Fibroblast of skin of abdomen (primary cell): ENCODE measurements at places on chromosomes 12 and 14.

DNA sequence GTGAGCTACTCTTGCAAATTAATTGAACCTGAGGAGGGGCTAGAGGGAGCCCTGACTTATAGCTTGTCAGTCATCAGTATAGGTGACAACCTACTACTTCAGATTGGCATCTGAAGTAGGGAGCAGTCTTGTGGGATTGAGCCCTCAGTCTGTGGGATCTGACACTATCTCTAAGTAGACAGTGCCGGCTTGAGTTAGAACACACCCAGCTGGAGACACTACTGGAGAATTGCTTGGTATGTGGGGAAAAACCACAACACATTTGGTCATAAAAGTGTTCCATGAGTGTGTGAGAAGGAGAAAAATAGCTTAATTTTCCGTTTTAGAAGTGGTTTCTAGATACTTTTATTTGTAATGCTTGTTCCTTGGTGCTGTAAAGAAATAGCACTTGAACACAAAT, 30.5 kb upstream of the DDHD1 start:
- peak; percentile 56 for DNase-seq

DNA sequence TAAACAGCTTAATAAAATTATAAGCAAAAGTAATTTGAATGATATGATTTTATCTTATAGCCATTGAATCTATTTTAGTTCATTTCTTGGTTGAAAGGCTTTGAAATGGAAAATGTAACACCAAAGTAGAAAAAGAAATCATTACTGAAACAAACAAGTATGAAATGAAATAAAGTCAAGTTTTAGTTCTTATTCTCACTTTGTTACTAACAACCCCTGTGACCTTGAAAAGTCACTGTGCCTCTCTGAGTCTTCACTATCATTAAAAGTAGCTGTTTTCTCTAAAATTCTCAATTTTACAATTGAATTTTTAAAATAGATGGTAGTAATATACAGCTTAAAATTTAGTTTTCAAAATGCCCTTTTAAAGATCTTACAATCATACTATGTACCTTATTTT, 32.4 kb upstream of the SLC17A8 start:
- DNase-seq = no peak

DNA sequence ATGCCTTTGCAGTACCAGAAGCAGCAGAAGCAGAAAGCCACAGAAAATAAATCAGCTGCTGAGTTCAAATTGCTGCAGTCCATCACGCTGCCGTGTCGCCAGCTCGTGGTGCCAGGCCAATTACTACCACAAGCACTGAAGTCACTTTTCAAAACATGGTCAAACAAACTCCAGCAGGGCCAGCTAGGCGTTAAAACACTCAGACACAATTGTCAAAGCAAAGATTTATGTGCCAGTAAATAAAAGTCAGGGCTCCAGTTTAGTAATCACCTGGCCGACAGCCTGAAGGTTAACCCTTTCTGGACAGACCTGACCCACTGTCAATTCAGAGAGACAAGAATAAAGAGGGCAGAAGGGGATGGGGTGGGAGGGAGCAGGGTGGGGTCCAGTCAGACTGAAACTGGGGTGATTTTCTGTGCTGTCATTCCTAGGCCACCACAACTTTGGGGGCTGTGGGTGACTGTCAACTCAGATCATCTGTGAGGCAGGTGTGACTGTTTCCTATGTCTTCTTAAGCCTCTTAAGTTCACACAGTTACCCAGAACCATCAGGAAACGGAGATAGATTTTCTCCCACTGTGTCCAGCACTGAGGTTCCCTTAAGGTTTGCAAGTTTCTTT, 109.8 kb upstream of the FUT8 start:
- DNase-seq = peak; percentile 22

- DNase-seq = peak; percentile 13
These were observed 2.4 kb upstream of the WIF1 start for GRCh38 chr12:65123435-65124063.

DNA sequence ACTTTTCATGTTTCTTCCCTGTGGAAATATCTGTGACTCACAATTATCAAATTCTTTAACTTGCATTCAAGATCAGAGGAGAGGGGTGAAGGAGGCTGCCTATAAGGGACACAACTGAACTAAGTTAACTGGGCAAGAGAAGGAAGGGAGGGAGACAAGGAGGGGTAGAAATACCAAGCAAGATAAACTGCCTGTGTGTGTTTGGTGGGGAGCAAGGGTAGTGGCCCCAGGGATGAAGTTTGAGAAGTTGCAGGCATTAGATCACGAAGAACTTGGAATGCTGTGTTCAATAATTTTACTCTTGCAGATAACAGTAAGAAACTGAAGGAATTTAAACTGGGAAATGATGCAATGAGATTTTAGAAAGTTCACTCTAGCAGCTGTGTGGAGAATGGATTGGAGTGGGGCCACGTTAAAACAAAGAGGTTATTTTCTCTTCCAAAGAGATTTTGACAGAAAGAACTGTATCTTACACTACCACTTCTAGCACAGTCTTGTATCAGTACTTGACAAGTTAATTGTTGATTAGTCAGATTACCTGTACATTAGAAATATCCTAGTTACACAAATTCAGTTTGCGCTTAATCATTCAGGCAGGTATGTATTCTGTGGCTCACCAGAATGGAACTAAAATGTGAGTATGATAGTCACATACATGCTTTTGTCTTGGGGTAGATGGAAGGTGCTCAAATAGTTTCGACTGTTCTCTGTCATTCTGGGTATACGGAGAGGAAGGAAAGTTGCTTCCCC, 7.4 kb downstream of the PKP2 start:
- DNase-seq = peak; percentile 35

DNA sequence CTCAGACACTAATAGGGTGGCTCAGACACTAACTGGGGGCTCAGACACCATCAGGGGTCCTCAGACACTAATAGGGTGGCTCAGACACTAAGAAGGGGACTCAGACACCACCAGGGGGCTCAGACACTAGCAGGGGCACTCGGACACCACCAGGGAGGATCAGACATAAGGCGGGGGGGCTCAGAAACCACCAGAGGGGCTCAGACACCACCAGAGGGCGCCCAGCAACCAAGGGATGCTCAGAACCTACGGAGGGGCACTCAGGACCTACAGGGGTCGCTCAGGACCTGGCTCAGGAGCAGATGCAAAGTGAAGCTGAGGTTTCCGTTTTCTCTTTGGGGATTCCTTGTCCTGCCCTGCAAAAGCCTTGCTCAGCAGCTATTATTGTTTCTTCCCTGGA, 448.5 kb downstream of the TMEM121 start:
- no peak for DNase-seq

- DNase-seq = no peak
These were observed 117.2 kb upstream of the DNM1L start for GRCh38 chr12:32561931-32562341.

- DNase-seq = peak; percentile 48
These were observed 3.2 kb downstream of the MLXIP start for GRCh38 chr12:122081697-122082221.

- DNase-seq = no peak
These were observed 71.5 kb downstream of the SSPN start for GRCh38 chr12:26266881-26267280.

DNA sequence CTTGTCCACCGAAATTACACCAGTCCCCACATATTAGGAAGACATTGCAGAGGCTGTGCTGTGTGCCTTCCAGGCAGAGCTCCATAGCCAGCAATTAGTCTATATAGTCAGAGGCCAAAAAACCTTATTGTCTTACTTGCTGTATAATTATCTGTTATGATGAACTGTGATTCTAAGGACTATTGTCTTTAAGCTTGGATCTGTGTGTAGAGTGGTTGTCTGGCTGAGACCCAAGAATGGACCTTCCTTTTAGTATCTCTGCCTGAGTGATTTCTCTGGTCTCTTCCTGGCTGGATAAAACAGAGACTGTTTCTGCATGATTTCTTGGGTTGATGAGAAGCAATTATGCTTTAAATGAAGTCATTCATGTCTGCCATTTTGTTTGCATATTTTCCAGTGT, 465.3 kb downstream of the PRKD1 start:
- DNase-seq = no peak

DNA sequence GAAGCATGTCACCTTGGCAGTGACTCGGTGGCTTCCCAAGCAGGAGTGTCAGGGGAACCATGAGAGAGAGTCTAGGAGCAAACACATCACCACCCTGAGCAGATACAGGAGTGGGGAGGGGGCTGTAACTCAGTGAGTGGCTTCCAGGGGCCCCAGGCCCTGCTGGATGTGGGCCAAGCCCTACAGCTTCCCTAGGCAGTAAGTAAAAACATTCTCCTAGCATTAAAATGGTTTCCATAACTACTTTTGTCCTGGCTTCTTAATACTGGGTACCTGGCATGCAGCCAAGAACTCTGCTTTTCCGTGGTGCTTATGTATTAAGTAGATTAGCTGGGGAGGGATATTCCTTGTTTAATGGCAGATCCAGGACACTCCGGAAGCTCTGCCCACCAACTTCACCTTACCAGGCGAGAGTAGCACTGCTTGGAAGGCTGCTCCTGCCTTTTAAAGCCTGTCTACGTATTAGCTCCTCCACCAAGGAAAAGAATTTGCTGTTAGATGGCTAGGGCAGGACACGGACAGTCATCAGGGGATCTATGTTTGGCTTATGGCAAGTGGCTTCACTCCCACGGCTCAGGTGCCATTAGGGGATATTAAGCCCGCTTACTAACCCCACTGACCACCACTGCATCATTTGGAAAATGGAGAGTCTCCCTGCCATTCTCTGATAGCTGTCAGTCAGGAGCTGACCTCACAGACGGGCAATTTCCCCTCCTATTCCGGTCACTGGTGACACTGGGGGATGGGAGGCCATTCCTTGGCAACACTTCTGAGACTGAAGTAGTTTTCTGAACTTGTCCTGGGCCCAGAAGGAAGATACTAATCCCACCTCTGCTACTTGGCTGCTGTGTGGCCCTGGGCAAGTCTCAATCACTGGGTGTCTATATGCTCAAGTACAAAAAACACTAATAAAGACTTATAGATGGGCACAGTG, 22.8 kb downstream of the OTUB2 start:
- DNase-seq = no peak

DNA sequence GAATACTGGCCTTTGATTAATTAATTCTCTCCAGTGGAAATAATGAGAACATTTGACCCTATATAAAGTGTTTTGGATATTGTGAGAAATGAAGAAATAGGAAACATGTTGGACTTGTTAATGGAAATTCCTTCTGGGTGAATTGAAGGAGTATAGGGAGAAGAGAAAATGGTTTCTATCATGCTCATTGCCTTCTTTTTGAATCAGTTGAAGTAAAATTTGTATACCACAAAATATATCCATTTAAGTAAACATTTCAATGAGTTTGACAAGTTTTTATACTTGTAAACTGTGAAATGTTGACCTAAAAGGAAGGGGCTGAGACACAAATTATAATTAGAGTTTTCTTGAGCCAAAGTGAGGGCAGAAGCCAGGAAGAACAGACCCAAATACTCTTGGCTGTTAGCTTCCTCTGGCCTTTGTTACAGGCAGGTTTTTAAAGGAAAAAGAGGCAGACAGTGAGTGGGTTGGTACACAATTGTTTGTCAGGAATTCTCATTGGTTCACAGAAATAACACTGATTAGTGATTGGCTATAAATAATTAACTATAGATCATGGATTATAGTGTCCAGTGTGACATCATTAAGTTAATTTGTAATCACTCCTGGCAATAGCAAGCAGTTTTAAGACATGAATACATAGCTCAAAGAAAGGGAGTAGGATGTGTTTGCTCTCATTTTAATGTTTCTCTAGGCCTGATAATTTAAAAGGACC, 826 bp downstream of the ZNF705A start:
- DNase-seq = no peak

GRCh38 chr14:27427796-27428195, 830.0 kb upstream of the NOVA1 start:
- DNase-seq = peak; percentile 84

DNA sequence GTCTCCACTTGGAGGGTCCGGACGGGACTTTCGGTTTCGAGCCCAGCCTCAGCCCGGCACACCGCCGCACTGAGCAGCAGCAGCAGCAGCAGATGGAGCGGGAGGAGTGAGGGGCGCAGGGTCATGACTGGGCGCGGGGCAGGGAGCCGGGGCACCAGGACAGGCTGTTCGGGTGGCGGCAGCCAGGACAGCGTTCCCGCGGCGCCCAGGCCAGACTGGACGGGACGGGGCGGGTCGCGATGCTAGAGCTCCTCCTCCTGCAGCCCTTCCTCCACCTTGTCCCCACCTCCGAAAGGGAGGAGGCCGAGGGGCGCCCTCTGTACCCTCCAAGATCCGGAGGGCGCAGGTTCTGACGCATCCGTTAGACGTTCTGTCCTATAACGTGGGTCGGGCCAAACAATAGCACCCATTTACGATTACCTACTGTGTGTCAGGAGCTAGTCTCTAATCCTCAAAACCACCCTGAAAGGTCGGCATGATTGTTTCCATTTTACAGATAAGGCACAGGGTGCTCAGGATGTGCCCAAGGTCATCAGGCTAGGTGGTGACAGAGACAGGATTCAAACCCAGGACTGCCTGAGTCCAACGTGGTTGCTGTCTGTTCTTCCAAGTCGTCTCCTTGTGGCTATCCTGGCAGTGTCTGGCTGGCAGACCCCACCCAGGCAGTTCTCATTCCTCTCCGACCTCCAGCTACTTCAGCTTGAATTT, at the start of gene FKBP11:
FKBP11 (minus strand) TSS at position 189 of the 708 bp plus-strand sequence; CDS start at position 125, 64 bp downstream.
- DNase-seq = peak; percentile 59

DNA sequence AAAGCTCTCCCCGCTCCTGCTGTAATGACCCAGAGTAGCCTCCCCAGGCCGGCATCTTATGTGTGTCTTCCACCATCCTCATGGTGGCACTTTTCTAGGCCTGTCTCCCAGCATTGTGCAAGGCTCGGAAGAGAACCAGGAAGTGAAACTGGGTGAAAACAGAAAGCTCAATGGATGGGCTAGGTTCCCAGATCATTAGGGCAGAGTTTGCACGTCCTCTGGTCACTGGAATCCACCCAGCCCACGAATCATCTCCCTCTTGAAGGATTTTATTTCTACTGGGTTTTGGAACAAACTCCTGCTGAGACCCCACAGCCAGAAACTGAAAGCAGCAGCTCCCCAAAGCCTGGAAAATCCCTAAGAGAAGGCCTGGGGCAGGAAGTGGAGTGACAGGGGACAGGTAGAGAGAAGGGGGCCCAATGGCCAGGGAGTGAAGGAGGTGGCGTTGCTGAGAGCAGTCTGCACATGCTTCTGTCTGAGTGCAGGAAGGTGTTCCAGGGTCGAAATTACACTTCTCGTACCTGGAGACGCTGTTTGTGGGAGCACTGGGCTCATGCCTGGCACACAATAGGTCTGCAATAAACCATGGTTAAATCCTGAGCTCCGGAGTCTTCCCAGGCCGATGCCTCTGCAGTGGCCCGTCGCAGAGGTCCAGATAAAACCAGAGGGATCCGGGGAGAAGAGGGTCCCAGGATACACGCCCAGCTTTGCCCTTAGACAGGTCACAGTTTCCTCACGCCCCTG, 15.6 kb downstream of the ACVRL1 start:
- peak; percentile 74 for DNase-seq
